ENCODE measurements at places on chromosomes 16 and 17.

- DNase-seq = no peak
Observed at GRCh38 chr17:55219459-55219858, 45.3 kb upstream of the HLF start.

GRCh38 chr16:57694725-57695679, at the start of gene DRC7:
Gene DRC7 (plus strand): TSS chr16:57694806. CDS start chr16:57697950, 3,144 bp downstream.
- DNase-seq = peak; percentile 47

- no peak for DNase-seq
Observed at GRCh38 chr17:68740555-68741447, 139.6 kb upstream of the FAM20A start.

DNA sequence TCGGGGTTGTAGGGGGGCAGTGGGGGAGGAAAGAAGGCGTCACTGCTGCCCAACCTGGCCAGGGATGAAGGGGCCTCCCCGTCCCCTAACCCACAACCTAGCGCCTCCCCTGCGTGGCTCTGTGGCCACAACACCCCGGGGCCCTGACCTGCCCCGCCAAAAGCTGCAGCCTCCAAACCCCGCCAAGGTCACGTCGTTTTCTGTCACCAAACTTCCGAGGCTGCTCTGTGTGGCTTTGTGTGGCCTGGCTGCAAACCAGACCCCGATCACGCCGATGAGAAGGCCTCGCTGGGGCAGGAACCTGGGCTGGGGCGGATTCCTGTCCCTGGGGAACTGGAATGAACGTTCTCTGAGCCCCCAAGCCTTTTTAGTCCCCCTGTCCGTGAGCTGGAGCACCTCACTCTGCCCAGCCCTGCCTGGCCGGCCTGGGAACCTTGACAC, 30.5 kb upstream of the CIBAR2 start:
- no peak for DNase-seq

- peak; percentile 40 for DNase-seq
Observed at GRCh38 chr17:652314-652713, 62.3 kb downstream of the VPS53 start.
